ENCODE measurements at places on chromosomes 2 and 18. TPM values are rescaled to one million over a fixed set of nuclear protein-coding genes. Genes with fewer than 3 reads are reported as not detected.

DNA sequence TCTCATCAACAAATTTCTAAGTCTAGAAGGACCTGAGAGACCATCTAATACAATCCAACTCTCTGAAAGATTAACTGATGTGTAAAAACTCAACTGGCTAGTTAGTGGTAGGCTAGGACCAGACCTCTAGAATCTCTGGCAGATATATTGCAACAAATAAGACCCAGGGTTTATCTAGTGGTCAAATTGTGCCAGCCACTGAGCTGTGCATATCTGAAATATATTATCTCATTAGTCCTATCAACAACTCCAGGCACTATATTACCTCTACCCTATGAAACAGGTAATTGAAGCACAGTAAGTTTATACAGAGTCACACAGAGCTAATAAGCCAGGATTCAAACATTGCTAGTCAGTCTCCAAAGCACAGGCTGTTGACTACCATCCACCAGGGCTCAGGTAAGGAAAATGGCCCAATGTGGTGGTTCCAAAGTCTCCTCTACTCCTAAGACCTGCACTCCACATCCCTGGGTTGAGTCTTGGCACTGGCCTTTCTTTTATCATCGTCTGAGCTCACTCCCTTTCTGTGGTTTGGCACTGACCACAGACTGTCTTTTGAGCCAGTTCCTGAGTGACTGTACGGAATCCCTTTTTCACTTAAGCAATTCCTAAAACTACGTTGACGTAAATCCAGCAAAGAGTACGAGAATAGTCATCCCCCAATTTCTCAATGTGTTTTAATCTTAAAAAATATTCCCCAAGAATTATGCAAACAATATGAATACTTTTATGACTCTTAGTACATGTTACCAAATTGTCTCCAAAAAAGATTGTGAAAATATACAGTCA lies 11.9 kb upstream of the PID1 start:
- no peak for DNase-seq

DNA sequence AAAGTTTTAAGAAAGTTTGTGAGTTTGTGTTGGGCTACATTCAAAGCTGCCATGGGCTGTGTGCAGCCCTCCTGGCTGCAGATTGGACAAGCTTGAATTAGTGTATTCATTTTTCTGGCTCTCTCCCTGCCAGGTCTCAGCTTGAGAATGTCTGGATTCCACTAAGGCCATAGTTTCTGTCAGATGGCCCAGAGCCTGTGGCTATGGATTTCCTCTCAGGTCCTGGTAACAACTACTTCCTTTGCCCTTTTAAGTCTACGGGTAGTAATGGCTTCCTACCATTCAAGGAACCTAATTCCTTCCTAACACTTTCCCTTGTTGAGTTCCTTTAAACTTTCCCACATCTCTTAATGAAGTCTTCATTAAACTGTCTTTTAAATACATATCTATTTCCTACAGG lies 24.3 kb upstream of the PSMD14 start:
- DNase-seq, result no peak

DNA sequence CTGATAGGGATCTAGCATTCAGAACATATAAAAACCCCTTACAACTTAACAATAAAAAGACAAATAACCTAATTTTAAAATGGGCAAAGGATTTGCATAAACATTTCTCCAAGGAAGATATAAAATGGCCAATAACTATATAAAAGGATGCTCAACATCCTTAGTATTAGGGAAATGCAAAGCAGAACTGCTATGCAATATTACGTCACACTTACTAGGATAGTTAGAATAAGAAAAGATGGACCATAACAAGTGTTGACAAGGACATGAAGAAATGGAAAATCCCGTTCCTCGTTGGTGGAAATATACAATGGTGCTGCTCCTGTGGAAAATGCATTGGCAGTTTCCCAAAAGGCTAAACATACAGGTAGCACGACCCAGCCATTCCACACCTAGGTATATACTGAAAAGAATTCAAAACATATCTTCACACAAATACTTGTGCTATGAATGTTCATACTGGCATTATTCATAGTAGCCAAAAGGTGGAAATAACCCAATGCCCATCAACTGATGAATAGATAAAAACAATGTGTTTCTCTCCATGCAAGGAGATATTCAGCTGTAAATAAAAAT lies 48.2 kb upstream of the REV1 start:
- no peak for DNase-seq

DNA sequence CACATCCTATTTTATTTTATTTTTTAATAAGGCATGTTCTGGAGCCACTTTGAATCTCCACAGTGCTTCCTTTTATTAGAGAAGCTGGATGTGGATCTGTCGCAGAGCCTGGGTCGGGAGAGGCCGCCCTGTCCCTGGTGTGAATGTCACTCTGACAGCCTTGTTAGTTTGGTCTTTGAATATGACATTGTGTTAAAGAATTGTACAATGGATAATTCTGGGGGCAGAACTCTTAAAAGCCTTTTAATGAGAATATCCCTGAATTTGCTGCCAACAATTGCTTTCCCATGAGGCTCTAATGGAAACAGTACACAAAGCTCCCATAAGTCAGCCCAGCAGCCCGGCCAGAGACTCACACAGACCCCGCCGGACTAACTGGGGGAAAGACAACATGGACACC lies 82.4 kb downstream of the MTCL1 start:
- no peak for DNase-seq

DNA sequence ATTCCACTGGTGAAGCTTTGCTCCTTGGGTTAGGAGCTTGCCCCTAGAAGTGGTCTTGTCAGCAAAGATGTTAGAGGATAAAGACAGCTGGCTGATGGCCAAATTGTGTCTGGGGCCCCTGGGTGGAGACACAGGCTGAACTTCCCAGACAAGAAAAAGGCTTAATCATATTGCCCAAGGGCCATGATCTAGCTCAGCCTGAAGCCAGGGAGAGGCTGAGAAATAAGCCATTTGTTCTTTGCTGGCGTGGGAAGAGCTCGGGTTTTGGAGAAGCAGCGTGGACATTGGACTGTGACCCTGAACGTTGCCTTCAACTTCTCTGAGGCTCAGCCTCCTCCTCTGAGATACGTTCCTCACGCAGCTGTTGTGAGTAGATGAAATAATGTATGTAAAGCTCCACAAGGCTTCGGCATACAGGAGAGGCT lies 153.0 kb downstream of the ZFP36L2 start:
- peak; percentile 72 for DNase-seq

GRCh38 chr2:218021536-218022071 lies 18.8 kb upstream of the TNS1 start:
- DNase-seq, result peak; percentile 83

DNA sequence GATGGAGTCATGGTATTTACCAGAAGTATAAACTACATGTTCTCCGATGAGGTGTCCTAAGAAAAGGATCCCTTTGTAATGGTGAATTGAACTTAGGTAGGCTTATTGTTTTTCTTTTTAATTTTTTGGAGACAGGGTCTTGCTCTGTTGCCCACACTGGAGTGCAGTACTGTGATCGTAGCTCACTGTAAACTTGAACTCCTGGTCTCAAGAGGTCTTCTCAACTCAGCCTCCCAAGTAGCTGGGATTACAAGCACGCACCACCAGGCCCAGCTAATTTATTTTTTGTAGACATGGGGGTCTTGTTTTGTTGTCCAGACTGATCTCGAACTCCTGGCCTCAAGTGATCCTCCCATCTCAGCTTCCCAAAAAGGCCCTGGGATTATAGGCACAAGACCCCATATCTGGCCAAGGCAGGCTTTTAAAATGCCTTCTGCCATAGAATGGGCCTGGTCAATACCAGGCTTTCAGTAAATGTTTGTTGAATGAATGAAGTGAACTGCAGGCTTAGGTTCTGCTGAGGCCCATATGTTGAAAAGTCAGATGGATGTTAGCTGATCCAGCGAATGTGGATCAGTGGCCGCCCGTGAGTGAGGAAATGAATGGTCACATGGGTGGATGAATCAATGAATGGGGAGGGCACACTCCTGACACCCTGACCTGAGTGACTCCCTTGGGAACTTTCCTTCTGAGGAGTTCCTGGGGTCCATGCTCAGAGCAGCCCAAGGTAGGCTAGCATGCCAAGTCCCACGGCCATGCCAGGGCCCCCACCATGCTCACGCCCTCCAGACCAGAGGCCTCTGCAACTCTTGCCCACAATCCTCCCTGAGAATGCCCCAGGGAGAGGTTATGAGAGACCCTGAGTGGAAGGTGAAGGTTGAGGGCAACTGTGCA lies 118.0 kb upstream of the MYCN start:
- no peak for DNase-seq

- DNase-seq, result no peak
Measured at GRCh38 chr2:15954761-15955160, 14.4 kb downstream of the MYCN start.

DNA sequence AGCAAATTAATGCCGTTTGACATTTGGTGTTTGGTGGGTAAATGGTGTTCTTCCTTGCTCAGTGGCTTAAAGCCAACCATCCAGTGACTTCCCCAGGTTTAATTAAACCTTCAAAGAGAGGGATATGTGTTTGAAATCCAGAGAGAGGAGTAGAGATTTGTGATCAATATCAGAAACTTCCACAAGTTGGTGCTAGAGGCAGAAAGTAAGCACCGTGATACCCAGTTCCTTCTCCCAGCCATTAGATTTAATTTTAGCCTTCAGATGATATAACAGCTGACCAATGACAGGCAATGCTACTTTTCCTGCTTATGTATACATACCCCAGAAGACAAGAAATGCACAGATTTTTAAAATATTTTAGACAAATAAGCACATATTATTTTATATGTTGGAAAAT lies 398.5 kb downstream of the CDH2 start:
- DNase-seq, result no peak

GRCh38 chr18:32930695-32931301 lies 158.0 kb upstream of the KLHL14 start:
- DNase-seq, result no peak

- DNase-seq, result no peak
Measured at GRCh38 chr2:143730953-143731260, 601.7 kb downstream of the ARHGAP15 start.

DNA sequence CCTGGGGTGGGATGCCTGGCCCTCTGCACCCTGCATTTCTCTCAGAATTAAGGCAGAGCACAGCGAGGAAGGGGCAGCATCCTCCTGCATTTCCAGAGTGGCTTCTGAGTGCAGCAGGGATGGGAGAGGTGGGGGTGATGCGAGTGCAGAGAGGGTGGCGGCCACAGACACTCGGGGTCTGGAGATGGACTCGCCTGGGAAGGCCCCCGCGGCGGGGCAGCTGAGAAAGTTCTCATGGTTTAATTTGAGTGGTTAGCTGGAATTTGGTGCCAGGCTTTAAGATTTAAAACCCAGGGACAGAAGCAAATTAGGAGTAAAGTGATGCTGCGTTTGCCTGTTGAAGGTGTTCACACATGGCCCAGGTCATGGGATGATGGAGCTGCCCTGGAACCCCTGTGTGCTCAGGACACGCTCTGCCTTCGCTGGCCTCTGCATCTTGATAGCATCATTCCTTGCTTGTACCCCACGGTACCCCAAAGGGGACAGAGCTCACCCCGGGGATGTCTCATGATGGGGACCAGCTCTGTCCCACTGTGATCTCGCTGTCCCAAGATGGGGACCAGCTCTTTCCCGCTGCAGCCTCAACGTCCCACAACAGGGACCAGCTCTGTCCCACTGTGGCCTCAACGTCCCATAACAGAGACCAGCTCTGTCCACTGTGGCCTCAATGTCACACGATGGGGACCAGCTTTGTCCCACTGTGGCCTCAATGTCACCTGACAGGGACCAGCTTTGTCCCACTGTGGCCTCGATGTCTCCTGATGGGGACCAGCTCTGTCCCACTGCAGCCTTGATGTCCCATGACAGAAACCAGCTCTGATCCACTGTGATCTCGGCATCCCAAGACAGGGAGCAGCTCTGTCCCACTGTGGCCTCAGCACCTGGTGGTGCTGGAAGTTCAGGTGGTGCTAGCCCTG lies 27.5 kb downstream of the TMEM18 start:
- DNase-seq, result no peak

- DNase-seq, result no peak
Measured at GRCh38 chr2:122145856-122146255, 390.4 kb downstream of the TSN start.

DNA sequence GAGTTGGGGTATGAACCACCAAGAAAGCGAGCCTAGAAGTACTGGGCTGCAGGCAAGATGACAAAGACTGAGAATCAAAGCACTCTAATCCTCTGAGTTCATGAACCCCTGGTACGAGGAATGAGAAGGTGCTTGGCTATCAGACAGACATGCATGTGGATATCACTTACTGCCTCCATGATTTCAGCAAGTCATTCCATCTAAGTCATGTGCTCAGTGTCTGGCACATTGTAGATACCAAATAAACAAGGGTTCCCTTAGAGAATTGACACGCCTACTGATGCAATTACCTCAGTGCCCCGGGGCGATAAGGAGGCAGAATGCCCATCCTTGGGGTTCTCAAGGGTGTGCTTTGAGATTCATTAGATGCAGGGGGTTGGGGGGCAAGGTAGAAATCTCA lies 125.6 kb upstream of the PKDCC start:
- DNase-seq, result no peak

DNA sequence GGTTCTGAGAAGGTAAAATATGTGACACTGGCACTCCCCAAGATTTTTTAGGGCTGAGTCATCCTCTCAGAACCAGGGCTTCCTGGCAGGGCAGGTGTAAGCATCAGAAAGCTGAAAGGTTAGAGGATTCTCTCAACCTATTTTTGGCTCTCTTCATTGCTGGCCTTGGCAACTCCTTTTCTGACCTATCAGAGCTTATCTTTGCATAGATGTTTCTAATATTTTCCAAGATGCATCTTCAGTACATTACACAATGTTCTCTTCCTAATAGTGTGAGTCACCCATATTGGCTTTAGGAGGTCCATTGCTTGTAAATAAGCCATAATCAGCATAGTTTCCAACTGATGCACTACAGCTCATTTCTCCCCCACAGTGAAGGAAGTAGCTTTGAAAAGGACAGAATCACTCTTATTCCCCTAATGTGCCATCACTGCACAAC lies 2008.4 kb upstream of the PIK3C3 start:
- no peak for DNase-seq

GRCh38 chr2:75076088-75076487 lies 117.6 kb downstream of the POLE4 start:
- DNase-seq, result no peak

DNA sequence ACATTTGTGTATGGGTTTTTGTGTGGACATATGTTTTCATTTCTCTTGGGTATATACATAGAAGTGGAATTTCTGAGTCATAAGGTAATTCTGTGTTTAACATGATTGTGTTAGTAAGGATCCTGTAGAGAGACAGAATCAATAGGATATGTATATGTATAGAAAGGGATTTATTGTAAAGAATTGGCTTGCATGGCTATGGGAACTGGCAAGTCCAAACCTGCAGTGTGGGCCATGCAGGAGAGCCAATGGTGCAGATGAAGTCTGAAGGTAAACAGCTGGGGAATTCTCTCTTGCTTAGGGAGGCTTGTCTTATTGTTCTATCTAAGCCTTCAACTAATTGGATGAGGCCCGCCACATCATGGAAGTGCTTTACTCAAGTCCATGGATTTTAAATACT lies 39.2 kb upstream of the IL1R2 start:
- no peak for DNase-seq

Gene C1QL2
- not detected for total RNA-seq

Gene KCNF1
- 0.17 TPM for total RNA-seq

Gene HAAO
- 1.9 TPM for total RNA-seq

Gene KIAA1328
- 3.4 TPM for total RNA-seq

Gene KYNU
- total RNA-seq, result 1.4 TPM

Data from left ventricle myocardium superior (tissue), 1 donor.